Breast epithelium (tissue), 4 donors: ENCODE measurements at places on chromosomes 16 and 17.
A peak's percentile ranks its signal among the peaks of the same experiment; 100 is the strongest.

- no peaks in the 10 kb centered on the region for H3K36me3 ChIP-seq
- peak overlapping the region; percentile 76 for H3K27ac ChIP-seq
- no peak for DNase-seq
- no peaks in the 10 kb centered on the region for H3K27me3 ChIP-seq
- H3K4me1 ChIP-seq: no peaks in the 10 kb centered on the region
- H3K4me3 ChIP-seq: no peak overlapping the region
These were observed 21.9 kb downstream of the AKAP1 start for GRCh38 chr17:57106836-57107497.

- H3K4me1 ChIP-seq: peaks cover 6% of the 10 kb centered on the region
- H3K36me3 ChIP-seq: no peaks in the 10 kb centered on the region
- no peak for DNase-seq
- no peaks in the 10 kb centered on the region for H3K27me3 ChIP-seq
- no peak overlapping the region for H3K4me3 ChIP-seq
- no peak overlapping the region for H3K27ac ChIP-seq
These were observed 16.0 kb downstream of the NUPR1 start for GRCh38 chr16:28522792-28523191.

DNA sequence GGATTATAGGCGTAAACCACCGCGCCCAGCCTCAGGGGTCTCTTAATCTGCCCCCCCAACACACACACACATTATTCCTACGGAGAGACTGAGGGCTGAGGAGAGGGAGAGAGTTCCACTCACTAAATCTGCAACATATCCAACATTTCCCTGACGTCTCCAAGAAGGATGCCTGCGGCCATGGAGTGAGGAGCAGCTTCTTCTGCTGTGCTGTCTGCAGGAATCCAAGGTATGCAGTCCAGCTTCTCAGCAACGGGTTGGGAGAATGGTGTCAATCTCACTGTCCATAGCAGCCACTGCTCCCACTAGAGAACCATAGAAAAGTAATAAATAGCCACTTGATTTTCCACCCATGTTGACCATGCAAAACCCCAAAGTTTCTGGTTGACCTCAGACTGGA lies 5.1 kb upstream of the PLXDC1 start:
- no peak overlapping the region for H3K4me3 ChIP-seq
- H3K4me1 ChIP-seq: no peaks in the 10 kb centered on the region
- no peak overlapping the region for H3K27ac ChIP-seq
- H3K27me3 ChIP-seq: no peaks in the 10 kb centered on the region

DNA sequence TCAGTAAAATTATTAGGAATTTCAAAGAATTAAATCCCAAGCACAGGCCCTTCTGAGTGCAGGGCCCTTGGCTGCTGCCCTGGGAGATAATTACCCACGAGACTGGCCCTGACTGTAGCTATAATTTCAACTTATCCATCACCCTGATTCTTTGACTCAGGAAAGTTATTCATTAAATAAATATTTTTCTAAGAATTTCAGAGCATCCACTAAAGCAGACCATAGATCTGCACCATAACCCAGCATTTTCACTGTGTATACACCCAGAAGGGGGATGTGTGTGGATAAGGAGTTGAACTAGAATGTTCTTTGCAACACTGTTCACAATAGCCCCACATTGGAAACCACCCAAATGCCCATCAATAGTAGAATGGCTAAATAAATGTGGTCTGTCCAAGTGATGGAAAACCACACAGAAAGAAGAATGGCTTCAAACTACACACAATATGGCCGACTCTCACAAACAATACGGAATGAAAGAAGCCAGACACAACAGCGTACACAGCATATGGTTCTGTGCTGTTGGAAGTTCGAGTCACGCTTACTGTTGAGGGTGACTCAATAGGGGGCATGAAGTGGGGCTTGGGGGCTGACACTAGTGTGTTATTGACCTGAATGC lies 33.9 kb upstream of the MEAK7 start:
- no peaks in the 10 kb centered on the region for H3K4me1 ChIP-seq
- H3K4me3 ChIP-seq: no peak overlapping the region
- DNase-seq: no peak
- no peak overlapping the region for H3K27ac ChIP-seq
- H3K36me3 ChIP-seq: no peaks in the 10 kb centered on the region

DNA sequence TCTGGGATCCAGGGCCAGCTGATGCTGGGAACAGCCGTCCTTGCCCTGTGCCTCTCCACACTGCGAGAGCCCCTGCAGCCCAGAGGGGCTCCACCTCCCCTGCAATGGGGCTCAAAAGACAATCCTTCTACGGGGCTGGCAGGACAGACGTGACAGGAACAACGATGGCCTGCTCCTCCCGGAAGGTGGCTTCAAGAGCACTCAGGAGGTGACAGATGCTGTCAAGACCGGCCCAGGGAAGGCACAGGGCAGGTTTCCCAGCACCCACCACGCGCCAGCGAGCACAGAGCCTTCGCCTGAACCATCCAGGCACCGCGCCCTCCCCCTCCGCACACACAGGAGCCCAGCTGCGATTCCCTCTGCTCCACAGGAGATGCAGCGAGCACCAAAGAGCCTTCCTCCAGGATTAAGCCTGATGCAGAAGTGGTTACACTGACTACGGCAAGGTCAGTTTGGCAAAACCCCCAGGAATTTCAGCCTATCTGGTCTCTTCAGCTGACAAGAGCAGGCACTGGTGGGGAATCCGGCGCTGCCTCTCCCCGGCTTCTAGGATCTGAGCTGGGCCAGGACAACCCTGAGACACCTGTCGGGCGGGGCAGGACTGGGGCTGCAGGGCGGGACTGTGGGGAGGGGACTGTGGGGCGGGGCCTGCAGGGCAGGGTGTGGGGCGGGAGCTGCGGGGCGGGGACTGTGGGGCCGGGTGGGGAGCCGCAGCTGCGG lies 103.4 kb downstream of the ZNF778 start:
- peaks cover 12% of the 10 kb centered on the region for H3K4me1 ChIP-seq
- no peaks in the 10 kb centered on the region for H3K27me3 ChIP-seq
- no peaks in the 10 kb centered on the region for H3K36me3 ChIP-seq

GRCh38 chr17:41369023-41369422 lies 590 bp downstream of the KRT33B start:
- H3K27me3 ChIP-seq: no peaks in the 10 kb centered on the region
- no peak overlapping the region for H3K27ac ChIP-seq
- DNase-seq: no peak
- H3K4me1 ChIP-seq: no peaks in the 10 kb centered on the region

- no peak overlapping the region for H3K27ac ChIP-seq
- no peaks in the 10 kb centered on the region for H3K4me1 ChIP-seq
- no peak for DNase-seq
These were observed 4.6 kb upstream of the KCNJ16 start for GRCh38 chr17:70070305-70071027.

DNA sequence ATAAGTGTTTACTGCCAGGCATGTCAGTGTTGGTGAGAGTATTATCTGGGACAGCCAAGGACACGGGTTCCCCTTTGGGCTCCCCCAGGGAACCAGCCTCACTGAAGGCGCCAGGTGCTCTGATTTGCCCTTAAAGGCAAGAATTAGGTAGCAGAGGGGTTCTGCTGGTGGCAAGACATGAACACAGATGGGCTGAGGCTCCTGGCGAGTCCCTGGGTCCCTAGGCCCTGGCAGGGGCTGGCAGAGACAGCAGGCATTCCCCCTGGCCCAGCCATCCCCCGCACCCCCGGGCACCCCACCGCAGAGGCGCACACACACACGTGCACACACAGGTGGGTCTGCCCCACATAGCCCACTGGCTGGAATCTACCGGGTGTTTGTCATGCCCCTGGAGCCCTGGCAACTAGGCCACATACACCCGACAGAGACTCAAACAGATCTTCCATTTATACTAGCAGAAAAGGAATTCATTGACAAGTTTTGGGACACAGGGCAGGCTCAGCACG lies 153.3 kb downstream of the C16orf78 start:
- no peak overlapping the region for H3K27ac ChIP-seq
- no peaks in the 10 kb centered on the region for H3K36me3 ChIP-seq
- no peaks in the 10 kb centered on the region for H3K27me3 ChIP-seq
